ENCODE measurements at places on chromosomes 6 and 20.
A peak's percentile ranks its signal among the peaks of the same experiment; 100 is the strongest.

GRCh38 chr6:27604986-27605385 is 132.1 kb upstream of the ZNF184 start:
- DNase-seq = no peak

DNA sequence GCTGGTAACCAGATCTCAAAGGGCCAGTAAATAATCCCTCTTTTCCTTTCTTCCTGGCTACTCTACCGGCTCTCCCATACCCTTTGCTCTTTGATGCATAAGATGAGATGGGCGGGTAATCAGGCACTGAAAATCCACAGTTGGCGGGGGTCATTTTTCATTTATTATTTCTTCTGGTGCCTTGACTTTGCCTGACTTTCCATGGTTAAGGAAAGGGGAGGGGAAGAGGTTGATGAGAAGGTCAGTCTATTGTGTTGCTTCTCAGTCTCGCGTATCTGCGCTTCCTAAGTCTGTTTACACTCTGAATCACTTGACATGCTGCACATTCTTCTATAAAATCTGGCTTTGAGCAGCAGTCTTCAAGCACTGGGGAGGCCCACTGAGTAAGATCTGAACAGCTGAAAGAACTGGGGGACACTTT is 121.1 kb upstream of the HDGFL1 start:
- no peak for DNase-seq

DNA sequence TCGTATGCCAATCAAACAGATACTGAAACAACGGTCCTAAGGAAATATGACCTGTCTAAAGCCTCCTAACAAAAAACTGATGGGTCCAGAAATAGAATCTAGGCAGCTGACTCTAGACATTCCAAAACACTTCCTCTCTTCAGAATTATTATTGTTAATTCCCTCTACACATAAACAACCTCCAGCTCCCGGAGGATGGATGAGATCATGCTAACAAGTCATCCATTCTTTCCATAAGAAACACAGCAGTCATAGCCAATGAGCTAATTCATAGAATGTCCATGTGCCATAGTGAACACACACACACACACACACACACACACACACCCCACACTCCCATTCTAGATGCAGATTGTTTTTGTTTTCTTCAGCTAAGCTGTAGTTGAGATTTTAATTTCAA is 44.3 kb downstream of the HDGFL1 start:
- DNase-seq = no peak

DNA sequence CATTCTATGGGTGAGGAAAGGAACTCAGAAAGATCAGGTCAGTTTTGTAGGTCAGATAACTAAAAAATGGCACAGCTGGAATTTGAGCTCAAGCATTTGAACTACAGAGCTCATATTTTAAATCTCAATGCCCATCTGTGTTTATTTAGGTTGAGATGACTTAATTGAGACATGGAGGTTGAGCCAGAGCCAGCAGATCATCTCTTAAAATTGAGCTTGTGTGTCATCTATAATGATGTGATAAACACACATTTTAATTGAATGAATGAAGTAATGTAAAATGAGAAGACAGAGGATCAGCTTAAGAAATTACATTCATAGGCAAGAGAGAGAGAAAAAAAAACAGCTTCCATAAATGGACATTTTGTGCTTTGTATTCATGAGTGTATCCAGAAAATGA is 3.7 kb downstream of the MANEA start:
- no peak for DNase-seq

- no peak for DNase-seq
Observed at GRCh38 chr20:13984211-13984610, 6.2 kb downstream of the SEL1L2 start.

- no peak for DNase-seq
Observed at GRCh38 chr20:22775671-22776139, 191.3 kb upstream of the FOXA2 start.

DNA sequence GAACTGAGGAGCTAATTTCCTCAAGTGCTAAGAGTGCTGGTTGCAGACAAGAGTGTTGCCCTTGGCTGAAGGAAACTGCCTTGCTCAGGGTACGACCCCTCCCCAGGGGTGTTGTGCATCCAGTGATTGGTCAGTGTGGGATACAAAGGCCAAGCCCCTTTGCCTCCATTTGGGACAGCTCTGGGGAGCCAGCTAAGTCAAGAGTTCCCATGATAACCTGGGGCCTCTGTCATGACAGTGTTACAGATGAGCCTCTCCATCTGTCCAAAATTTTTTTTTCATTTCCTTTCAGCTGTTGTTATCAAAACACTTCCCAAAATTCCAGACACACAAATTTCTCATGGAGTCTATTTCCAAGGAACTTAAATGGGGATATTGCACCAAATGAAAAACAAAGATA is 93.3 kb downstream of the HS3ST5 start:
- DNase-seq = no peak

DNA sequence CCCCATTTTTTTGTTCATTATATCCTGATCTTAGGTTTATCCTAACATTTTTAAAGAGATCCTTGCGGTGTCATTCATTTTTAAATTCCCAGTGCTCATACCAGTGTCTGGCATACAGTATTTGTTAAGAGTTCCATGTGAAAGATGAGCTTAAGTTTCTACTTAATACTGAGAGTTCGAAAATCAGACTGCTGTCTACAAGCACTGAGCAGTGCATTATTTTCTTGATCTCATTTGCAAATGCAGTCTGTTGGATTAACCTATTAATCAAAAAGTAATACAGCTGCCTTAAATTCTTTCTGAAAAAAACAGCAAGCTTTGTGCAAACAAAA is 663 bp downstream of the COQ3 start:
- no peak for DNase-seq

DNA sequence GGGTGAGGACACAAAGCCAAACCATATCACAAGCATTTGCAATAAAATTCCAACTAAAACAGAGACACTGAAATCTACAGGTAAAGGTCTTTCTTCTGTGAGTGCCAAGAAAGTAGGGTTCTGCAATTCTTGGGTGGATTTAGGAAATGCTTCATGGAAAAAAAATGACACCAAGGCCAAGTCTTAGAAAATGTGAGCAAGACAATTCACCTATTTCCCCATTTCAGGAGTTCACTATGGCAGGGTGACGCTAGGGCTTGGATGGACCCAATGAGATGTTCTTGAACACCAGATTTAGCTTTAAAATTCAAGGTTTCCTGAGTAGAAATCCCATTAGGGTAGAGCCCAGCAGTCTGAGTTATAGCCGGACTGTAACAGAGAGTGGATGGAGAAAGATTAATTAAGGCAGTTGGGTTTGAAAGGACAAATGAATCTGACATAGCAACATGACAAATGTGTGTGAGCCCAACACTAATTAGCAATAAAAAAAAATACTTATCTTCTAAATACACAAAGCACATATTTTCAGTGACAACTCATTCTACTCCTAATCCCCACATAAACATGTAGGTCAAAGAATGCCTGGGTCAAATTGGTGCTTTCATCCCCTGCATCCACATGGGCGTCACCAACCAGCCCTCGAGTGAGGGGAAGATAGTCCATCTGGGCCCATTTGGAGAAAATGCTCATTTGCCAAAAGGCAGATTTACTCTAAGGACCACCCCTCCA is 180.4 kb upstream of the JARID2 start:
- DNase-seq = no peak

GRCh38 chr20:21505161-21505809 is 8.6 kb downstream of the NKX2-2 start:
- peak; percentile 69 for DNase-seq

GRCh38 chr6:74757813-74758212 is 448.0 kb downstream of the COL12A1 start:
- no peak for DNase-seq

- DNase-seq = peak; percentile 33
Observed at GRCh38 chr6:32627831-32628230, 9.4 kb upstream of the HLA-DQA1 start.

- no peak for DNase-seq
Observed at GRCh38 chr6:8066108-8066507, 1.9 kb upstream of the BLOC1S5 start.

DNA sequence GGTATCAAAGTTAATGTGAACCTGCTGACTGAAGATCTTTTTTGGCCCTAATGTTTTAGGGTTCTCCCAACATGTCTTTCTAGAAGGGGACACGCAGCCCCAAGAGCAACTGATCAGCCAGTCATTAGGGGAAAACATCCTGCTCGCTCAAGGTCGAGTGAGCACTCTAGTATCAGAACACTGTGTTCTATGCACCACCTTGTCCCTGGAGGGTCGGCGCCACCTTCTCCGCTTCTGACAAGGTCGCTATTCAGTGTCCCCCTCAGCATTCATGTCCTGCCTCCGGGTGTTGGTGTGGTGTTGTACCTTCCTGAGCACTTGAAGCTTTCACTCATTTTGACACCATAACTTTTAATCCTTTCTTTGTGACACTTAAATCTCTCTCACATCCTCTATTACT is 331.2 kb upstream of the KCNQ5 start:
- no peak for DNase-seq

DNA sequence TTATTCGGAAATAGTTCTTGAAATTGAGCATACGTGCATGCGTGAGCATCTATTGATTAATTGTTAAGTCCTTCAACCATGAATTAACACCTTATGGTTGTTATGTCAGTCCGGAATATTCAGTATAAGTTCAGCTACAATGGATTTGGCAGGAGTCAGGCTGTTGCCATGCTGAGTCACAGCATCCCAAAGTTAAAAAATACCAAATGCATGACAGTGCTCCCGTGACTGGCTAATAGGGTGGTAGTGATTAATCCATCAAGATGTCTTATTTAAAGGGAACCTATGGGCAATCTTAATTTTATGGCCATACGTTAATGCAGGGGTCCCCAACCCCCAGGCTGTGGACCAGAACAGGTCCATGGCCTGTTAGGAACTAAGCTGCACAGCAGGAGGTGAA is 10.5 kb downstream of the RAE1 start:
- DNase-seq = no peak

GRCh38 chr6:55141611-55142010 is 32.7 kb upstream of the HCRTR2 start:
- DNase-seq = no peak

DNA sequence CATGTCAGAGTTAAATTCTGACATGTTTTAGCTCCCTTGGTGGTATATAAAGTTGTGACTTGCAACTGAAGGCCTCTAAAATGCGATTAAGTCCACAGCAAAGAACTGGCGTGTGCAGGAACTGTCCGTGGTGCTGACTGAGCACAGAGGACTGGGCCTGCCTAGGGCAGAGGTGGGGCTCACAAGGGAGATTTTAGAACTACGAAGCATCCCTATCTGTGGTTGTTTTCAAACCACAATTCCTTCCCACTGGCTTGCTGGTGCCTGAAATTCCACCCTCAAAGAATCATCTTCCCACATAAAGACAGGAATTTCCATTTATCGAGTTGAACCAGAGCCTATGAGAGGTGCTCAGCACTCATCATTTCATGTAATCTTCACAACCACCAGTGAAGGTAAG is 30.1 kb downstream of the RIMS4 start:
- DNase-seq = no peak

DNA sequence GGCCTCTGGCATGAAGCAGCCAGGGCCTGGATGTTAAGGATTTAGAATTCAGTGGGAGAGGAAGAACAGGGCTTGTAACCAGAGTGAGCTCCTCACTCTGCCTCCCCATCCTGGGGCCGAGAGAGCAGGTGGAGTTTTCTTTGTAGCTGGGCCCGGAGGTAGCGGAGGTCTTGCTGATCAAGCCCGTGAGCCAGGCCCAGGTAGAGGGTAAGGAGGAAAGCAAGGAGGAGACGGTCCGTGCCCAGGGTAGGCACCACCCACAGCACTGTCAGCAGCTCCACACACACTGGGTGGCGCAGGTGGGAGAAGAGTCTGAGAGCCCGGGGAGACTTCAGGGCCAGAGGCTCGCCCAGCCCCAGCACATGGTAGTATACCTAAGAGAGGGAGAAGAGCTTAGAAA is 2.1 kb upstream of the PPP1R18 start:
- DNase-seq = no peak

DNA sequence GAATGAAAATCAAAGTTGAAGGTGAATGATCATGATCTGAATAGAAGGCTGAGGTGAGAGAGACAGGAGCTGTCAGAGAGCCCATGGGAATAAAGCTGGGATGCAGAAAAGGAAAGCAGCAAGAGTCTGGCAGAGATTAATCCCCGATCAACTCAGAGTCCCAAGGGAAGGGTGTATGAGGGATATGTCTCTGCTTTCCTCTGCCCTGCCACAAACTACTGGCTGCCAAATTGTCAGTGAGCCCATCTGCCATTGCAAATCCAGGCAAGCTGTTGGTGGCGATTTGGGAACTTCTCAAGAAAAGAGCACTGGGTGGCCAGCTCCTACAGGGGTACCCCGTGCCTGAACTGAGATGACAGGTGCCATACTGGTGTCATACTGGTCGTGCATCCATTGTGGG is 705.5 kb upstream of the MAN1A1 start:
- no peak for DNase-seq

- no peak for DNase-seq
Observed at GRCh38 chr6:79713701-79714322, 82.7 kb downstream of the SH3BGRL2 start.

GRCh38 chr6:15036690-15037245 is 209.1 kb upstream of the JARID2 start:
- no peak for DNase-seq

DNA sequence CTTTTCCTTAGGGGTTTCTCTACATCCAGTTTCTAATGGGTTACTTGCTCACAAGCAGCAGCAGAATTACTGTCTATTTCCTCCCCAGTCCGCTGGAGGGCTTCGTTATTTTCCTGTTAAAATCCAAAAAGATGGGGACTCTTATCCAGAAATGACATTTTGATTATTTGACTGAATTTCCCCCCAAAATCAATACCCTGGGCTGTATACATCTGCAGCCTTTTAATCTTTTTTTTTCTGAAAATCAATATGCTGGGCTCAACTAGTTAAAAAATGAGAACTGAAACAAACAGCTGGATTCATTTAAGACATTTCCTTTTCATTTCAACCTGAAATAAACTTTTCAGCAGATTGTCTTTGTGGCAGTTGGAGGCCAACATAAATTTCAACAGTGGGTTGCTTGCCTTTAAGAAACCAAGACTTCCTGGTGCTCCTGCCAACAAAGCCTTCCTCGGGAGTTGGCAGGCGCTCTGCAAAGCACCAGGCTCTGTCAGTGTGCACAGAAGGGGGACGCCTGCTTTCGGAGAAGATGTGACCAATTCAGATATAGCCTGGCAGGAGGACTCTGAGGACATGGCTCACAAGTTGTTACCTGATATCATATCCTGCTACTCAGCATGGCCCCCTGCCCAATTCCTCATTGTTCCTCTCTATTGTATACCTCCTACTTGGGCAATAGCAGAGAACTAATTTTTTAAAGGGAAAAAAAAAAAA is 204.7 kb upstream of the ARG1 start:
- DNase-seq = peak; percentile 19

GRCh38 chr20:63205896-63206295 is 10.0 kb downstream of the YTHDF1 start:
- DNase-seq = no peak

- DNase-seq = no peak
Observed at GRCh38 chr6:43014434-43014909, 423 bp downstream of the KLHDC3 start.

DNA sequence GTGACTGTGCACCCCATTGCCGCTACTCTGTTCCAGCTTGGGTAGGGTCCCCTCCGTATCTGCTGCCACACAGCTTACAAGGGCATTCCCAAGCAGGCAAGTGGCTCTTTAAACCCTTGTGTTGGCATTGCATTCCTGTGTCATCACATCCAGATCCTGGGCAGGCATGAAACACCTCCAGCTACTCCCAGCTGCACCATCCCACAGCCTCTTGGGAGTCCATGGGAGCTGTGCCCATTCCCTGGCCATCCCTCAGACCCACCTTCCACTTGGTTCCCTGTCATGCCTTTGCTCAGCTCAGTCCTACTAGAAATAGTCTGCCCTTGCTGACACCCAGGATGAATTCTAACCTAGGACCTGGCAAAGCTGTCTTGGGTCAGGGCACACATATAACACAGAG is 87.7 kb downstream of the PSMG4 start:
- DNase-seq = no peak

- no peak for DNase-seq
Observed at GRCh38 chr6:109793792-109794191, 102.7 kb downstream of the FIG4 start.

Data from activated B cell treated with CpG ODN at 0.5 μM for 24 hours (primary cell).